ENCODE measurements at places on chromosomes 12 and 14.

DNA sequence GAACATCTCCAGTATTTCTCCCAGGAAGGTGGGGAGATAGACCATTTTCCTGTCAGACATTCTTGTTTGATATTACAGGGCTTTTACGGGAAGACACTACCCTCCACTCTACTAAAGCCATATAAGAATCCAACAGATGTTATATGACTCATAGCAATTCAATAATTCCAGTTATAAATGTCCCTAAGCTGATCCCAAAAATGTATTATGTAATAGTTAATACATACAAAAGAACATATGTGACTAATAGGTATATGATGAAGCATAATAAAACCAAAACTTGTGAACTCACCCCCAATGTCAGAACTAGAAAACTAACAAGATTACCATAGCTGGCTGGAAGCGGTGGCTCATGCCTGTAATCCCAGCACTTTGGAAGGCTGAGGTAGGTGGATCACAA lies 84.2 kb downstream of the EFCAB11 start:
- DNase-seq = no peak

DNA sequence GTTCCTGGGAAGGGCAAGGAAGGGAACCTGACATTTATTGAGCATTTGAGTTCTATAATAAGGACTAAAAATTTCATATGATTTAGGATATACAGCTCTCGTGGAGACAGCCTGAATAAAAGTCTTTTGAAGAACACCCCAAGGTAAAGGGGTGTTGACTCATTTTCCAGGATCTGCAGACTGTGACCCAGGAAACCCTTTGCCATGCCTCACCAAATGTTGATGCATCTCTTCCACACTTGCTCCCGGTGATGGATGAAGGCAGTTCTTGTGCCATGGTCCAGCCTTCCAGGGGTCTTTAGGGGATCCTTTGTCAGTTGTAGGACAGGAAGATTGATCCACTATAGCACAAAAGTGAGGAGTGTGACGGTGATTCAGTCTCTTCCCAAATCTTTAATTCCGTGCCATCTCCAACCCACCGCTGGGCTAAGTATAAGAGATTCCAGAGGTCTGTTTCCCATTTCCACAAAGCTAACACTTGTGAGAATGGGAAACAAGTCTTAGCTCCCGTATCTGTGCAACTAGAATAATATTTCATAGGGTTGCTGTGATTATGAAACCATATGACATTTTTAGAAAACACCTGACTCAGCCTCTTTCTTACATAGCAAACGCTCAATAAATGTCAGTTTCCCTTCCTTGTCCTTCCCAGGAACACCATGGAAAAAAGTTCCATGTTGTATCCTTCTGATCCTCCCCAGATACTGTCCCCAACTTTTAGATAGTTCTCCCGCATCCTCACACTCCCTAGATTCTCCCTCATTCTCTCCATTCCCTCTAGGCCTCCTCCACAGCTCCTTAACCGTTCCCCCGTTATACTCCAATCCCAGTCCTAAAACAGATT lies 836 bp downstream of the AAAS start:
- no peak for DNase-seq

DNA sequence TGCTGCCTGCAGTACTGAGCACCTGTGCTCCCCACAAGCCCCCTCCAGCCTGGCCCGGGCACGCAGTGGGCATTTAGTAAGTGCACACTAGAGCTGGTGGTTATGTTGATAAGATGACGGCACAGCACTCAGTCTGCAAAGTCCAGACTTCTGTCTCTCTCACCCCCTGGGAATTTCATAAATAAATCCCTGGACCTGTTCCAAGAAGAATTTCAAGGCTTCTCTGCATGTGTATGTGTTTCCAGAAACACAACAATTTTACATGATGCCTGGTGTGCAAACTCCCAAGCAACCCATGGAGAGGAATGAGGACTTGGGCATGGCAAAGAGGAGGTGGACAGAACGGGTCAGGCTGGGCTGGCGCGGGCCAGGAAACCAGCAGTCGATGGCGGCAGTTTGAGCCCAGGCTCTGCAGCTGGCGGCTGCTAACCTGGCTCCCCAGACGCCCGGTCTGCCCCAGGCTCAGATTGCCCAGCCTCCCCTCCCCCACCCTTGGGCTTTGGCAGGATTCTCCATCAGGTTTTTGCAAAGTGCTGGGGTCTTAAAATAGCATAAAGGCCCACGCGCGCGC lies 10.4 kb upstream of the ACVR1B start:
- no peak for DNase-seq

- DNase-seq = no peak
Observed at GRCh38 chr14:73741386-73741875, 27.2 kb upstream of the PNMA1 start.

GRCh38 chr14:64952598-64953309 lies 10.2 kb upstream of the GPX2 start:
- DNase-seq = no peak

GRCh38 chr12:116194935-116195431 lies 82.5 kb downstream of the MED13L start:
- DNase-seq = no peak

DNA sequence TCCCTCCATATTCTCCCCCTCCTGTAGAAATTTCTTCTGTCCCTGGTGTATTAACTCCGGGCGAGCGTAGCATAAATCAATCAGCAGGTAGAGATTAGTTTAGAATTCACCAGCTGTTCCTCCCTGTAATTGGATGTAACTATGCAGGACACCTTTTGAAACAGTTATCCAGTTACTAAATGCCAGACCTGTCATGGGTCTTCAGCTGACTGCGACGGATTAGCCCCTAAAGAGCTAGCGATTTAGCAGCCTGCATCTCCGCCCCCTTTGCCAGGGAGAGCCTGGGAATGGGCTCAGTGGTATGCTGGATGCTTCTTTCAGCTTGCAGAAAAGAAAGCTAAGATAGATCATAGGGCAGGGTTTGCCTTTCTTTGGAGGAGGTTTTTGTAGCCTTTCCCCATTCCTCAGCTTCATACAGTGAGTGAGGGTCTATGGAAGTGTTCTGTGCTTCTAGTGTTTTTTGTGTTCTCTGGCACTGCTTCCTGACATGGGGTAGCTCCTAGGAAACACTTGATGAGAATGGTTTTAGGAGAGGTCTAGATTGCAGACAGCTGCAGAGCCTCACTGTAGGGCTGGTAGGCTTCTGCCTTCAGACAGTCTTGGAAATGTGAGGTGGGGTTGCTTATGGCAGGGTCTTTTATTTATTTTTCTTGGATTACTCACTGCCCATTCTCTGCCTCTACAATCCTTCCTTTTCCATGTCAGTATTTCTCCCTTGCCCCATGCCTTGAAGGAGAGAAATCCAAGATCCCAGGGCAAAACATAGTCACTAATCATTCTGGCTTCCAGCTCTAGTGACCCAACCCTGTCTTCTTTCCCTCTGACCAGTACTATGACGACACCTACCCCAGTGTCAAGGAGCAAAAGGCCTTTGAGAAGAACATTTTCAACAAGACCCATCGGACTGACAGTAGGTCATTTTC lies 16.7 kb downstream of the COPZ1 start:
- no peak for DNase-seq

GRCh38 chr14:54098536-54098935 lies 141.9 kb upstream of the BMP4 start:
- DNase-seq = no peak

DNA sequence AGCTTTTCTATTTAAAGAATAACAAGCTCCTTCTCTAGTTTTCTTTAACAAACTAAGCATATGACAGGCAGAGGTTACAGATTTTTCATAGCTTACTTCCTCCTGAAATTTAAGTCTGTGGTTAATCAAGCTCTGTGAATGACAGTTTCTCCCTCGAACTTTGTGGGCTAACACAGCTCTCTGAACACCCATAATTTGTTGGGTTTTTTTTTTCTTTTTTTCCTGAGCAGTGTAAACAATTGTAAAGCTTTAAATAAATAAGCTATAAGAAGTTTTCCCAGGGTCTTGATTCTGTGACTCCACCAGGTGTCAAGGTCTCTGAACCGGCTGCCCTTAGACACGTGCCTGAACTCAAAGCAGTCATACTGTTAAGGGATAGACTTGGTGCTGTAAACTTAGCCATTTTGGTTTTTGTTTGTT lies 128.1 kb upstream of the AMIGO2 start:
- no peak for DNase-seq

GRCh38 chr14:68266998-68267397 lies 447.4 kb downstream of the RAD51B start:
- DNase-seq = no peak

DNA sequence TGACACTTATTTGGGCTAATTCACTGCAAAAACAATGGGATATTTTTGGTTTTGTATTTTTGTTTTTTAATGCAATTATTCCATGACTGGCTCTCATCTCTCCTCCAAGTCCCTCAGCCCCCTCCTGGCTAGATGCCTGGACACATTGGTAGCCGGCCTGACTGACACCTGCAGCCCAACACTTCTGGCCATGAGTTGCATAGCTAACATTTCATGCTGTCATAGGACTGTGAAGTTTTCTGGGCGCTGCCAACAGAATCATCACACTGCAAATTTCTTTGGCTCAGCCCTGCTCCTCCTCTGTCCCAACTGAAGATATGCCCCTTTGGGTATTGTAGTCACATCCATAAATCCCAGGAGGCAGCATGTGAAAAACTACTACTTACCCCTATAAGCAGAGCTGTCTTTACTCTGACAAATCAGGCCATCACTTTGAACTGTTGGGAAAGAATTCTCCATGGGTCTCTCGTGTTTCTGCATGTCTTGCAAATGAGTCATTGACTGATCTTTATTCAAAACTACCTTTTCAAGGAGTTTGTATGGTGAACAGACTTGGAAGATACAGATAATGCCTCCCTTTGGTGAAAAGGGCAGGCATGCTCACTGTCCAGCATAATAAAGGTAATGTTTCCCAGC lies 126.7 kb upstream of the LGR5 start:
- no peak for DNase-seq

- no peak for DNase-seq
Observed at GRCh38 chr12:3000548-3001275, 41.5 kb downstream of the TEAD4 start.

GRCh38 chr12:15270591-15270990 lies 49.4 kb upstream of the RERG start:
- DNase-seq = no peak

- no peak for DNase-seq
Observed at GRCh38 chr12:53733051-53733806, 6.0 kb upstream of the CALCOCO1 start.

GRCh38 chr12:52817003-52817698 lies 3.2 kb upstream of the KRT4 start:
- DNase-seq = no peak

GRCh38 chr14:69351385-69351784 lies 46.7 kb downstream of the ERH start:
- no peak for DNase-seq

DNA sequence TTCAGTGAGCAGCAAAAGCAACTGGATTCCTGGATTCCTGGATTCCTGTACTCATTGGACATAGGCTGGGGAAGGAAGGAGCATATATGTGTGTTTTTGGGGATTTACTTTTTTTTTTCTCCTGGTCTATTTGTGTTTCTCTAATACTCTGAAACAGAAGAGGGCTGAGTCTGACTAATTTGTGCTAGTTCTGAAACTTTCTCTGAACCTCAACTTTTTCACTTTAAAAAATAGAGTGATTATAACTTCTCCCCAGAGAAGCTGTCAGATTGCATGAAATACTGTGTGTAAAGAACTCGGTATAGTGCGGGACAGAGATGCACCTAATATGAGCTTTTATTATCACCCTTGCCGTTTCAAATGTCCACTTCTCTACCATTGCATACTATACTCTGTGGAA lies 529.5 kb downstream of the TMTC2 start:
- no peak for DNase-seq

DNA sequence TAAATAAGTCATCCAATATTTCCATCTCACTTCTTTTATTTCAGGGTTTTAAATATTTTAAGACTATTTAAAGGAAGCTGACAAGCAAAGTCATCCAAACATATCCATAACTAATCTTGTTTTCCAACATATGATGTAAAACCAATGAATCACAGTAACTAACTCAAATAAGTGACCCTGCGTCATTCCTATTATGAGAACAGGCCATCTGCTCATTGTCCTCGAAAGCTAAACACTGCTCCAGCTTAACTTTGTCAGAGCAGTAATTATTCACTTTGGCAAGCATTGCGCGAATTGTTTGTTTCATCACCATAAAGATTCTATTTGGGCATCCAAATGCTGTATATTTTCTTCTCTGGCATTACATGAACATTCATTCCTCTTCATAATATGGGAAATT lies 99.1 kb downstream of the CAPZA3 start:
- no peak for DNase-seq

- no peak for DNase-seq
Observed at GRCh38 chr12:91926848-91927247, 218.8 kb downstream of the BTG1 start.

GRCh38 chr12:15599266-15600037 lies 189.7 kb downstream of the EPS8 start:
- peak; percentile 59 for DNase-seq

DNA sequence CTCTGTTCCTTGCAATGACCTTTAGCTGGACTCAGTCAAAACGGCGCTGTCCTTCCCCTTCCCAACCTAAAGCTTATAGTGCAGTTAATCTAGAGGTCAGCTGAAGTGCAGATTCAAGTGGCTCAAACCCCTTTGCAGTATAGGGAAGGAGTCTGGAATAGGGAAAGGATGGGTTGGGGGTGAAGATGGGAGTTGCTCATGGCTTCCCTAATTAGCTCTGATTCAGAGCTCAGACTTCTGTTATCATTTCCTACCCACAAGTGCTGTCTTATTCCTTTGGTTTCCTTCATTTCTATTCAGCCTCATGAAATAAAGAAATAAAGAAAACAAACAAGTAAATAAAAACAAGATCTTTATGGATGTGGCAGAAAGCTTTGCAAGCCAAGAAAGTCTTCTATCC lies 264.0 kb upstream of the HMGA2 start:
- no peak for DNase-seq

DNA sequence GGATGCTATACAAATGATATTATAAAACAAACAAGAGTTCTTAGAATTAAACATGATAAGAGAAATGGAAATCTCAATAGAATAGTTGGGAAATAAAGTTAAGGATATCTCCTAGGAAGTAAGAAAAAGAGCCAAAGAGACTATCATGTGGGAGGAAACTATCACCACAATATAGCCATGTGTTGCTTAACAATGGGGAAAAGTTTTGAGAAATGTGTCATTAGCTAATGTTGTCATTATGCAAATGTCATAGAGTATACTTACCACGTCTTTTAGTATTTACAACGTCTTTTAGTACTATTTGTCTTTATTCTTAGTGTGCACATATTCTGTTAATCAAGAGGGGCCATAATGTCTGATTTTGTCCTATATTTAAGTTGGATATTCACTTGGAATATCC lies 58.7 kb downstream of the ZNF641 start:
- DNase-seq = no peak
